Glomerular endothelial cell (primary cell): ENCODE measurements at places on chromosomes 3 and 15. TPM values are rescaled to one million over a fixed set of nuclear protein-coding genes. Genes with fewer than 3 reads are reported as not detected.

DNA sequence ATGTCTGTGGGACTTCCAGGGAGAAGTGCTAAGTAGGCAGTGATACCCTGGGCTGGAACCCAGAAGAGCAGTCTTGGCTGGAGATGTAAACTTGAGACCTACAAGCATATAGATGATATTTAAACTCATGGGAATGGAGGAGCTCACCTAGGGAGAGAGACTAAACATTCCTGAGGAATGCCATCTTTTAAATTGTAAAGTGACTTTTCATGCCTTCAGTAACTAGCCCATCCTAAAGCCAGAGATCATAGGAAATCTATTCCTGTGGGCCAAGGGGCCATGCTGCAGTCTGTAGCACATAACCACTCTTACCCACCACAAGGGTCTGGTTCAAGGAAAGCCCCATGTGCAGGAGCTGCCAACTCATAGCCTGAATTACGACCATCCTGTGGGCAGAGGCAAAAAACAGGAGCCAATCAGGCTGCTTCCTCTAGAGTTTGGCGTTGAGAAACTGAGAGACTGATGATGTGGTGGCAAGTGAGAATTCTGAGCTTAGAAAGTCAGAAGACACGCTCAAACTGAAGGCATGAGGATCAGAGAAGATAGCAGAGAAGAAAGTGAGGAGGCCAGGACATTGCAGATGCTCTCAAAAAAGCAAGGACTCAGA lies 37.5 kb downstream of the CTDSPL start:
- no peak for DNase-seq

GRCh38 chr3:67384760-67385397 lies 269.5 kb downstream of the SUCLG2 start:
- DNase-seq: peak; percentile 42

GRCh38 chr3:25648107-25648535 lies 16.6 kb downstream of the TOP2B start:
- DNase-seq: peak; percentile 72

- no peak for DNase-seq
Observed at GRCh38 chr3:171498921-171499320, 38.7 kb upstream of the TNIK start.

GRCh38 chr3:114480442-114480841 lies 186.6 kb downstream of the TIGIT start:
- no peak for DNase-seq

DNA sequence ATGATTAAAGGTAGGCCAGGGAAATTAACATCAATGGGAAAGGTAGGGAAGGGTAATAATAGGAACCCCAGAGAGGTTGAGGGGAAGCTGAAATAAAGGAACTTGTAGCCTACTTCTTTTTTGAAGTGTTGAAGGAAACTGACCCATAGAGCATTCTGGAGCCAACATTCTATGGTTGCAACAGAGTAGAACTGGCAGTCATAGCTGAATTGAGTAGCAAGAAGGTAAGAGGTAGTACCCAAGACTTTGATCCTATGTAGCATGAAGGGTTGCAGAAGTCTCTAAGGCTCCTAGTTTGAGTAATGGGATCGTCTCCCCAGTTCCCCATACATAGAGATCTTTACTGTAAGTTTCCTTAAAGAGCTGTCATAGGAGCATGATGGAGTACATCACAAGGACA lies 7.4 kb upstream of the ZNF774 start:
- DNase-seq: no peak

DNA sequence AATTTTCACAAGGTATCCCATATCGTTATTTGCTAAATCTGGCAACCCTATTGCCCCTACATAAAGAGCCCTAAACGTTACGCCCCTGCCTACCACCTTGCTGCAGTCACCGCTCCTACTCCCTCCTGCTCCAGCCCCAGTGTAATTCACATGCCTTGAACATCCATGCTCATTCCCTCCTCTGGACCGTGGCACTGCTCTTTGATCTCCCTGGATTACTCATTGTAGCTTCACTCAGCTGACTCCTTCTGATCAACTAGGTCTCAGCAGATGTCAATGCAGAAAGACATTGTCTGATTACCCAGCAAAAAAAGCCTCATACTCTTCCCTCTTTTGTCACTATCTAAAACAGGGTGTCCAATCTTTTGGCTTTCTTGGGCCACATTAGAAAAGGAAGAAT lies 40.7 kb upstream of the KBTBD8 start:
- DNase-seq: no peak

- DNase-seq: peak; percentile 33
Observed at GRCh38 chr15:68528626-68529290, 50.0 kb upstream of the CORO2B start.

DNA sequence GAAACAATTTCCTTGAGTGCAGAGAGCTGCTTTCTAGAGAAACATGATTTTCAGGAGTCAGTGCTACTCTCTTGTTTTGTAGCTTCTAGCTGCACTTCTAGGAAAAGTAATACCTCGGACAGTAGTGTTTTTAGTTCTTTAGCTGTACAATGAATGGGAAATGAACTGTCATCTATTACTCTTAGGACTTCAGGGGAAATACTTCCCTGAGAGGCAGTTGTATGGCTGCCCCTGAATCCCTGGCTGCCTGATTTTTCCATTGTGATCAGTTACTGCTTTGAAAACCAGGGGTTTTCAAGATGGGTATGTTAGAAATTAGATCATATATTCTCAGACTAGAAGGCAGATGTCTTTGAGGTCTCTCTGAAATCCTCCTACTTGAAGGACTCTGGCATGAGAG lies 200.3 kb upstream of the SEMA6D start:
- peak; percentile 12 for DNase-seq

- DNase-seq: no peak
Observed at GRCh38 chr3:133955892-133956291, 60.2 kb upstream of the RAB6B start.

DNA sequence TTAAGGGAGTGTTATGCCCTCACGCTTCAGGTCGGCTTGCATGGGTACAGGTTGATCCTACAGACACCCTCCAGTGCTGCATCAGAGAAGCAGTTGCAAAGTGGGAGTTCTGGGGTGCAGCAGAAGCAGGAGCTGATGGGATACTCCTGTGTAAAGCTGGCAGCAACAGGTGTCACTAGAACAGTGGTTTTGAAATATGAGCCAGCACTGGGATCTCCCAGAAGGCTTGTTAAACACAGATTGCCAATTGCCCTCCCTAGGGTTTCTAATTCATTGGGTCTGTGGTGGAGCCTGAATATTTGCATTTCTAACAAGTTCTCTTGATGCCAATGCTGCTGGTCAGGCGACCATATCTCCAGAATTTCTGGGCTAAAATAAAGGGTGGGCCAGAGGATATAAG lies 350.4 kb downstream of the CLSTN2 start:
- DNase-seq: no peak

DNA sequence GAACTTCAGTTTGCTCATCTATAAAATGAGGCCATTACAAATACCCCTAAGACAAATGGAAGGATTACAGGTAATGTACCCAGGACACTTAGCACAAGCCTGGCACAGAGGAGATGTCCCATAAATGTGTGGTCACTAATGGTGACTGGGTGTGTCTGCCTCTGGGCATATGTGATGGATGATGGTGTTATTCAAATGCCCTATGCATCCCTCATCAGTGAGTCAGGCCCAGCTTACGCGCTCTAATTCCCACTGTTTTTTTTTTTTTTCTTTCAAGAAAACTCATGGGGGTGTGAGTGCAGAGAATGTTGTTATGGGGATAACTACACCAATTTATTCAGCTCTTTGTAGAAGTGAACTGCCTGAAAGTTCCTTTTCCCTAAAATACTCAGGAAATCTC lies 23.6 kb upstream of the KIF23 start:
- DNase-seq: no peak

DNA sequence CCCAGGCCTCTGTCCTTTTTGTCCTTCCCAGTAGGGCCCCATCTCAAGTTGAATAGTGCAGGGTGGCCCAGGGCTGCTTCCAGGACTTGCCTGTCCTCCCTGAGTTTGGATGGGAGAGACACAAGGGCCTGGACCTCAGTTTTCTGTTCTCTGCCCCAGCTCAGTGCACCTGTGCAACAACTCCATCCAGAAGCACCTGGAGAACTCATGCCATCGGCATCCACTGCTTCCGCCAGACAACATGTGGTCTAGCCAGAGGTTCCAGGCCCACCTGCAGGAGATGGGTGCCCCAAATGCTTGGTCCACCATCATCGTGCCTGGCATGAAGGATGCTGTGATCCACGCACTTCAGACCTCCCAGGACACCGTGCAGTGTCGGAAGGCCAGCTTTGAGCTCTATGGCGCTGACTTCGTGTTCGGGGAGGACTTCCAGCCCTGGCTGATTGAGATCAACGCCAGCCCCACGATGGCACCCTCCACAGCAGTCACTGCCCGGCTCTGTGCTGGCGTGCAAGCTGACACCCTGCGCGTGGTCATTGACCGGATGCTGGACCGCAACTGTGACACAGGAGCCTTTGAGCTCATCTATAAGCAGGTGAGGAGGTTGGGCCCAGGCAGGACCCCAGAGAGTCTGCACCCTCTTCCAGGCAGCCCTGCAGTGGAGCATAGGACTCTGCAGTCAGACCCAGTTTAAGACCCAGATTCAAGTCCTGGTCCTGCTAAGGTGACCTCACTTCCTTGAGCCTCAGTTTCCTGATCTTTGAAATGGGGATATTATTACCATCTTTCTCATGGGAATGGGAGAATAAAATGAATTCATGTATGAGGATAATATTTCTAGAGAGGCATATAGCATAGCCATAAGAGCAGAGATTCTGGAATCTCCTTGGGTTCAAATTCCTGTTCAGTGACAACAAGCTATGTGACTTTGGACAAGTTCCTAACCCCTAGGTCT lies 14.7 kb downstream of the RPUSD3 start:
- no peak for DNase-seq

GRCh38 chr3:29694783-29695182 lies 413.9 kb downstream of the RBMS3 start:
- DNase-seq: no peak

GRCh38 chr3:192364316-192364715 lies 363.0 kb downstream of the FGF12 start:
- DNase-seq: no peak

GRCh38 chr15:40320931-40321371 lies 2.5 kb upstream of the INAFM2 start:
- no peak for DNase-seq

- no peak for DNase-seq
Observed at GRCh38 chr3:114727373-114727772, 419.7 kb downstream of the ZBTB20 start.

- no peak for DNase-seq
Observed at GRCh38 chr3:194489736-194490612, 3.2 kb upstream of the ATP13A3 start.

GRCh38 chr15:70342141-70342540 lies 244.4 kb upstream of the TLE3 start:
- no peak for DNase-seq

DNA sequence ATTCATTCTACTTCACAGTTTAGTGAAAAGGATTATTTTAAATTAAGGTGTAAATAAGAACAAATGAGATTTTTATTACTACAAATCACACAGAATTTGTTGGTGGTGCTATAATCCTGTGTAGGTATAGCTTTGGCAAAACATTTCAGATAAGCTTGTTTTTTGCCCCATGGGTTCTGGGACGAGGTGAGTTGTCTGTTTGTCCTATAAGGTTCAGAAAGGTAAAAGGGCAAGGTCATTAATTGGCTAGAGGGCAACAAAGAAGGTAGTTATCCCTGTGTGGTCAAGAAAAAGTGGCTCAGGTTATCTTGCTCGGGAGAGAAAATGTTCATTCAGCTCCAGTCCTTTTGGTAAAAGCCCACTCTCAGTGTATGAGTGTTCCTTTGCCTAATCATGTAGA lies 23.2 kb downstream of the AGTR1 start:
- no peak for DNase-seq

GRCh38 chr3:45088543-45089358 lies 57.4 kb downstream of the CDCP1 start:
- no peak for DNase-seq

- no peak for DNase-seq
Observed at GRCh38 chr3:161969867-161970266, 473.3 kb downstream of the OTOL1 start.

DNA sequence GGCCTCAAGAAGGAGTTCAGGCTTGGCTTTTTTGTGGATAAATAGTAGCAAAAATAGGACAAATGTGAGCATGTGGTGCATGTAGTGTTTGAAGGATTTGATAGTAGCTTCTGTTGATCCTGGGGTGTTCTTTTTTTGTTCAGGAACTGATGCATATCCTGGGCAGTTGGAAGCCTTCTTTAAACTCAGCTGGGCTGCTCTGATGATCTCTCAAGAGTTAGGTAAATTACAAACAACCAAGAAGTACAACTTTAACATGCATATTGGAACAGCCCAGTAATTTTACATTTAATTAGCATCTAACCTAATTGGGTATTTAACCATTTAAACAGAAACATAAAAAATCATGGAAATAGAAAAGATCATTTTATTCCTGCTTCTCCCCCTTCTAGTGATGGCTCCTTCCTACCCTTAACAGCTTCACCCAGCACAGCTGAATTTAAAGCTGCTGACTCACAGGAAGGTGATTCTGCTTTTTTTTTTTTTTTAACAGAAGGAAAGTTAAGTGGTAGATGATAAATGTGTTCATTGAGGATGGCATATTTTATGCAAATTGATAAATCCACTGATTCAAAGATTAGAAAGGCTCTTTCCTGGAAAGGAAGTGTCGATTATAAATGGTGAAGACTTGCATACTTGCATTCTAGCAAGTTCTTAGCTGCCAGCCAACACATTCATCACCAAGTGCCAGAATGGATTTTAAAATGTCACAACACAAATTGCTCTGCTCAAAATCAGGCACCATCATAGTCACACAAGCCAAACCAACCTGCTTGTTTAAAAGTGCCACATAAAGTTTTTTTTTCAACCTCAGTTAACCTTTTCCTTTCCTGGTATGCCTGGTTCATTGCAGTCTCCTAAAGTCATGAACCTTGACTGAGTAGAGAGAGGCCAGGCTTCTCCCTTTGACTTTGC lies 20.0 kb downstream of the SLC35G2 start:
- DNase-seq: peak; percentile 80

DNA sequence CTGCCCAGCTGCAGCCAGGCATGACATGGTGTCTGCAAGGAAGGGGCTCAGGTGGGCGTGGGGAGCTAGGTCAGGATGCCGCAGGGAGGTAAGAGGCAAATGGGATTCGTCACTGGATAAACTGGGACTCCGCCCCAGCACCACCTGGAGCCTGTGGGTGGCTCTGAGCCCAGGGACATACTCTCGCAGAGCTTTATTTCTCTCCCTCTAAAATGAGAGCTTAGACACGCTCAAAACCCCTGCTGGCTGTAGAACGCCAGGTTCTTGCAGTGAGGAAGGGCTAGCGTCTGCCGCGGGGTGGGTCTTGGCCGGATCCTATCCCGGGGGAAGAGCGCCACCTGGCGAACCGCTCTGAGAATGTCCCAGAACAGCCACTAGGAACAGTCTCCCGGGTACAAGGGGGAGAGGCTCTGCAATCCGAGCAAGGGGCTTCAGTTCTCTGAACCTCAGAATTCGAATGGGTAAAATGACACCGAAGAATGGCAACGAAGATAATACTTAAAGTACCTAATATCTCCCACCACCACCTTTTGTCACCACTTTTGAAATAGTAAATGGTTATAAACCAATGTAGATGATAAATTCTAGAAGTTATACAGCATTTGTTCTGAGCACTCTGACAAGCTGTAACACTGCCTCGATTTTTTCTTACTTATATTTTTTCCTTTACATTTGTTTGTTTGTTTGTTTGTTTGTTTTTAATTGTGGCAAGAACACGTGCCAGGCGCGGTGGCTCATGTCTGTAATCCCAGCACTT lies 53.2 kb upstream of the SRGAP3 start:
- no peak for DNase-seq

The ITGB5 gene
- total RNA-seq: 174 and 307 TPM in 2 replicates

The GOLGA6D gene
- not detected in 2 replicates for total RNA-seq

The AGBL1 gene
- not detected in 2 replicates for total RNA-seq

The GBE1 gene
- 43.9 and 50.4 TPM in 2 replicates for total RNA-seq

The PAQR5 gene
- 0.29 TPM in 1 of 2 replicates, not detected in the other for total RNA-seq

The ANKRD63 gene
- total RNA-seq: 0.18 TPM in 1 of 2 replicates, not detected in the other

The MELTF gene
- 5.7 and 6.2 TPM in 2 replicates for total RNA-seq

The TMEM115 gene
- 67.2 and 77.0 TPM in 2 replicates for total RNA-seq

The RPL39L gene
- 14.7 and 19.3 TPM in 2 replicates for total RNA-seq

The A4GNT gene
- not detected in 2 replicates for total RNA-seq

The TAGLN3 gene
- 0.76 and 2.8 TPM in 2 replicates for total RNA-seq
